ENCODE measurements at places on chromosomes 16 and 17.

GRCh38 chr17:21007646-21008045, 35.2 kb downstream of the USP22 start:
- DNase-seq: no peak

- no peak for DNase-seq
Observed at GRCh38 chr17:72123530-72124437, 3.0 kb downstream of the SOX9 start.

DNA sequence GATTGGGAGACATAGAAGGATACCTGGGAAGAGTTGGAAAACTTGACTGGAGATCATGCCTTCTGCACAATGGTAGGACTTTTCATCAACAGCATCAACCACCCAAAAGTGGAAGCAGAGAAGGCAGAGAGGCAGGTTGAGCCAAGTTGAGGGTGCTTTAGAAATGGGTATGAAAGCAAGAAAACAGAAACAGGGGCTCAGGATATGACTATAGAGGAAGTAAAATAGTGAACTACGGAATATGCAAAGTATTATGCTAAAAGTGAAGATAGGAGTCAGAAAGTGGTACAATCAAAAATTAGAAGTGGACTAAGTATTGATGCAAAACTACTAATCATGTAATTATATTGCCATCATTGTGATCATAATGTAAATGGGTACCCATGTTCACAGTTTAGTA, 16.1 kb upstream of the ARHGAP44 start:
- DNase-seq: no peak

GRCh38 chr17:6786618-6787017, 10.6 kb downstream of the FBXO39 start:
- peak; percentile 62 for DNase-seq

DNA sequence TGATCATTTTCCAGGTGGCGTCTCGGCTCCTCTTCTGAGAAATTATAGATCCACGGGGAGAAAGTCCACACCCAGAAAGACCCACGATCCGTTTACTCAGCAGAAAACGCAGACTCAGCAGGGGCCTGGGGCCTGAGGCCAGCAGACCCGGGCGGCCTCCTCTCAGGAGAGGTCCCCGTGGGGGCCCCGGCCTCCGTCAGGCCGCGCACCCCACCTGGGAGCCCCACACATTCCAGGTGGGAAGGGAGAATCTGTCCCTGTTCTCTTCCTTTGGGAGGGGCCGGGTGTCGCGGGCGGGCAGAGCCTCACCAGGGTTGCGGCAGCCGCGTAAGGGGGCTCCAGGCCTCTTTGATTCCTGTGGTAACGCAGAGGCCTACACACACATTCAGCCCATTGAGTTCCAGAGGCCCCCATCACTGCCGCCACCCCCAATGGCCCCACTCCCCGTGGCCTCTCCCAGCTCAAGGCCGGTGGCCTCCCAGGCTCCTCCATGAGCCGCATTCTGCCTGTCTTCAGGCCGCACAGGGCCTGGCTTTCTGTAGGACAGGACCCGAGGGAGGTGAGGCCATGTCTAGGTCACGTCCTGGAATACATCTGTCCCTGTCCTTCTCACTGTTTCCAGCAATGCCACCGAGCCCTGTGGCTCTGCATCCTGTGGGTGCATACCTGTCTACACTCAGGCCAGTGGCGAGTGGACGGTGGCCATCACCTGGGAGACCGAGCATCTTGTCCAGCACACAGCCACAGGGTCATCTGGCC, 1.6 kb upstream of the IGFALS start:
- DNase-seq: no peak

GRCh38 chr16:67917140-67917851, 14.4 kb downstream of the CTRL start:
- DNase-seq: no peak
